Sigmoid colon (tissue), 7 donors: ENCODE measurements at places on chromosomes 3 and 15. TPM values are rescaled to one million over a fixed set of nuclear protein-coding genes. Genes with fewer than 3 reads are reported as not detected.
A peak's percentile ranks its signal among the peaks of the same experiment; 100 is the strongest.

The RTP3 gene
- total RNA-seq, result not detected

- no peak overlapping the region for H3K4me3 ChIP-seq
- no peaks in the 10 kb centered on the region for H3K36me3 ChIP-seq
- H3K27ac ChIP-seq, result no peak overlapping the region
- H3K4me1 ChIP-seq, result no peaks in the 10 kb centered on the region
- DNase-seq, result no peak
These were observed 105.9 kb upstream of the ARHGEF26 start for GRCh38 chr3:154015307-154015706.

DNA sequence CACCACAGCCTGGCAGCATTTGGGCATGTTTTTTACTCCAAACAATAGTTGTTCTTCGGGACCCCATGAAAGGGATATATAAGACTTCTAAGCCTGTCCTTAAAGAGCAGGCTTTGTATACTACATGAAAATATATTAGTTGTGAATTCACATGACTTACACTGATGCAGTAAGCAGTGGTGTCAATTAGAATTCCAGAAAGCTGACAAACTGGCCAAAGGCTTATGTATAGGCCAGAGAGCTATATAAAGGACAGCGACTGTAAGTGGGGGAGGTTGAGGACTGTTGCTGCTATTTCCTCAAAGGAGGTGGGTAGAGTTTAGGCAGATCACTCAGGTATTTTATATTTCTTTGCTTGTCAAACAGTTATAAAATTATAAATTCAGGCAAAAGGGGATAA, 24.8 kb downstream of the KPNA4 start:
- H3K27me3 ChIP-seq, result no peaks in the 10 kb centered on the region
- no peaks in the 10 kb centered on the region for H3K36me3 ChIP-seq
- H3K27ac ChIP-seq, result no peak overlapping the region
- no peak for DNase-seq
- H3K4me3 ChIP-seq, result no peak overlapping the region

DNA sequence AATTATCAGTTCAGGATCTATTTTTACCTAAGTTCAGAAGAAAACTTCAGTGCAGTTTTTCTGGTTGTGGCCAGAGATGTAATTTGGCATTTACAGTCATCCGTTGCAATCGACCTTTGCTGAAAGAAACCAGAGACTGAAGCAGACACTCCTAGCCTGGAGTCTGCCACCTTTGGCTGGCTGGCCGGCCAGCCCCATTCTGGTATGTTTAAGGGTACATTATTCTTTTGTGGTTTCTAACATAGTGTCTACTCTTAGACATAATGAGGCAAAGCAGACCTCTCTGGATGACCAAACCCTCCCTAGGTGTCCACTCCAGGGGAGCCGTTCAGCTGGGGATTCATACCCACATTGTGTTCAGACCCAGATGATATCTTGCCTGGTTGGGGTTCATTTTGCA, 275.9 kb upstream of the TPM1 start:
- H3K4me3 ChIP-seq, result no peak overlapping the region
- H3K27ac ChIP-seq, result peak overlapping the region; percentile 48
- no peaks in the 10 kb centered on the region for H3K36me3 ChIP-seq

- no peaks in the 10 kb centered on the region for H3K27me3 ChIP-seq
- H3K4me3 ChIP-seq, result no peak overlapping the region
- no peaks in the 10 kb centered on the region for H3K36me3 ChIP-seq
- peak overlapping the region; percentile 99 for H3K27ac ChIP-seq
- DNase-seq, result peak; percentile 79
- peaks cover 35% of the 10 kb centered on the region for H3K4me1 ChIP-seq
These were observed 2.5 kb upstream of the INAFM2 start for GRCh38 chr15:40320931-40321371.
